ENCODE measurements at places on chromosomes 12 and 14.
A peak's percentile ranks its signal among the peaks of the same experiment; 100 is the strongest.

- DNase-seq = no peak
Measured at GRCh38 chr12:112907415-112908157, 824 bp downstream of the OAS1 start.

GRCh38 chr12:53500776-53501614 lies at the start of gene TARBP2:
TARBP2 (plus strand) TSS chr12:53501283; CDS start chr12:53501409, 126 bp downstream.
- peak; percentile 96 for DNase-seq

DNA sequence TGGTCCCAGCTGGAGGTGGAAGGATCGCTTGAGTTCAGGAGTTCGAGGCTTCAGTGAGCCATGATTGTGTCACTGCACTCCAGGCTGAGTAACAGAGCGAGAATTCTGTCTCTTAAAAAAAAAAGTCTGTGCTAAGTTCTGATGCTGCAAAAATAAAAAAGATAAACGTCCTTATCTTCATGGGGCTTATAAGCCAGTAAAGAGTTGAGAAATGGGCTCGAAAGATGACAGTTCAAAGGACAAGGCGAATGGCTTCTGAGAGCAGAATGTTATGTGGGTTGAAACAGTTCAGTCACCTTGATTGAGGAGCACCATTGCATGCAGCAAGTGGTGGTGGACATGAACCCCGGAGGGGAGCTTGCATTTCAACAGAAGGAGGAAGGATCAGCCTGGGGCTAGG lies 4.7 kb downstream of the TSPAN9 start:
- no peak for DNase-seq

DNA sequence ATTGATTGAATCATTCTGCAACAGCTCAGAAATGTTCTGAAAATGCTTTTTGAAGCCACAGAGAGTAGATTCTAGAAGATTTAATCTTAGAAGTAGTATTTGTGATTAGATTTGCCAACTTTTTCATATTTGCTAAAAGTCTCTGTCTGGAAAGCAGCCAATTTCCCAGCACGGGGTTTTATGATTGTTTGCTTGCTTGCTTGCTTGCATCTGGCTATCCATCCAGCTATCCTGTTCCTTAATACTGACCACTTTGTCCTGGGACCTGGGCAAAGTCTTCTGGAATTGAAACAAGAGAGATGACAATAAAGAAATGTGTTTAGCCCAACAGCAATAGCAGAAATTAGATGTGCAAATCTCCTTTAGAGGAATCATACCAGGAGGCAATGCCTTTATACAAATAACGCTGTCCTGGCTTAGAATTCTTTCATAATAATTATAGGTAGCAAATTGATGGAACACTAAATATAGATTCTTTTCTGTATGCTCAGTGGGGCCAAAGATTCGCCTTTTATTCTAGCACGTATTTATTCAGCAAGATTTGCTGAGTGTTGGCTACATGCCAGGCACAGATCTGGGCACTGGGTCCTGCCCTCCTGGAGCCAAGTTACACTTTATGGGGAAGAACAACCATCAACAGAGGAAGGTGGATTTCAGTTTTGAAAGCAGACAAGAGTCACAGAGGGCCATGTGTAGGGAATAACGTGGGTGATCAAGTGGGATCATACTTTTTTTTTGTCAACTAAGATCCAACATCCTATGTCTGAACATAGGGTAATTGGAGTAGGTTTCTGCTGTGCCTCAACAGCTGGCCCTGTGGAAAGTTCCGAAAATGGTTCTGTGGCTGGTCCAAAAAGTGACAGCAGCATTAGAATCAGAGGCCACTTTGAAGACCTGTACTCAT lies 25.3 kb downstream of the MYBPC1 start:
- no peak for DNase-seq

GRCh38 chr12:84397846-84398245 lies 514.8 kb downstream of the SLC6A15 start:
- no peak for DNase-seq

DNA sequence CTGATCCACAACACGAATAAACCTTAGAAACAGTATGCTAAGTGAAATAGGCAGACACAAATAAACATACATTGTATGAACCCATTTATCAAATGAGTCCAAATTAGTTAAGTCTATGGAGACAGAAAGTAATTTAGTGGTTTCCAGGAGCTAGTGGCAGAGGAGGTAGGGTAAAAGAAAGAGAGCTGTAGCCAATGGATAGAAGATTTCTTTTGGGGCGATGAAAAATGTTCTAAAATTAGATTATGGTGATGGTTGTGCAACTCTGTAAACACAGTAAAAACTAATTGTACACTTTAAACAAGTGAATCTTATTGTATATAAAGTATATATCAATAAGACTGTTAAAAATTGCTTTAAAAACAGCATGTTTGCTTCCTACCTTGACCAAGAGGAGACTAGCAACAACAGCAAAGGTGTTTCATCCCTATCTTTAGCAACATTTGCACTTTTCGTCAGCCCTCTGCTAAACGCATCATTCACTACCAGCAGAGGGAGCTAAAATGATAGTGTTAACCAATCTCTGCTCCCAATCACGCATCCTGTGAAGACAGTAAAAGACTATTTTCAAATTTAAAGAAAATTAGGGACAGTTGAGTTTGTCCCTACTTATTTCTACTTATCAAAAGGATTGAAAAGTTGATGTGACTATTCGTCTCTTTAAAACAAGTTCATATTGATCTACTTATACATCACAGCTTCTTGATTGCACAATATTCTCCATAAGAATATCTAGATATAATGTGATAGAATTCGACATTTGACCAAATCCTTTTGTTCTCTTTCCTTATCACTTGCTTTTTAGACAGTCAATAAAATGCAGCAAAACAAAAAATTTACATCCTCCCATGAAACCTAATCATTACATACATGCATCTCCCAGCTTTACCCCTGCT lies 24.0 kb upstream of the LGR5 start:
- DNase-seq = no peak

DNA sequence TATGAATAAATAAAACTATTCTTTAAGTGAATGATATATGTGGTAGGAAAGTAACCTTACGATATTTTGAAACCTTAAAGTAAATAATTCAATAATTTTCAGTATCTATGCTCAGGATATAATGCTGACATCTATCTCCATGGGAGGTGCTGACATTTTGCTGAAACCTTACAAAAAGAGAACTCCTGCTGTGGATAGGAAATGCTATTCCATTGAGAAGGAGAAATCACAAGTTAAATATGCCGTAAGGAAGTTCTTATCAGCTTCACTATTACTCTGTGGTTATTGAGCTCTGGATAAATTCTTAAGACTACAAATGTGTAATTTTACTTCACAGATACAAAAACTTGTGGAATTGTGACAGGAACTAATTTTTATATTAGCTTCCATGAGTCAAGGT lies 722.1 kb downstream of the TMTC2 start:
- no peak for DNase-seq

- DNase-seq = no peak
Measured at GRCh38 chr12:53201639-53202038, 5.4 kb downstream of the ITGB7 start.

GRCh38 chr12:13067322-13067721 lies 23.1 kb downstream of the FAM234B start:
- DNase-seq = no peak

DNA sequence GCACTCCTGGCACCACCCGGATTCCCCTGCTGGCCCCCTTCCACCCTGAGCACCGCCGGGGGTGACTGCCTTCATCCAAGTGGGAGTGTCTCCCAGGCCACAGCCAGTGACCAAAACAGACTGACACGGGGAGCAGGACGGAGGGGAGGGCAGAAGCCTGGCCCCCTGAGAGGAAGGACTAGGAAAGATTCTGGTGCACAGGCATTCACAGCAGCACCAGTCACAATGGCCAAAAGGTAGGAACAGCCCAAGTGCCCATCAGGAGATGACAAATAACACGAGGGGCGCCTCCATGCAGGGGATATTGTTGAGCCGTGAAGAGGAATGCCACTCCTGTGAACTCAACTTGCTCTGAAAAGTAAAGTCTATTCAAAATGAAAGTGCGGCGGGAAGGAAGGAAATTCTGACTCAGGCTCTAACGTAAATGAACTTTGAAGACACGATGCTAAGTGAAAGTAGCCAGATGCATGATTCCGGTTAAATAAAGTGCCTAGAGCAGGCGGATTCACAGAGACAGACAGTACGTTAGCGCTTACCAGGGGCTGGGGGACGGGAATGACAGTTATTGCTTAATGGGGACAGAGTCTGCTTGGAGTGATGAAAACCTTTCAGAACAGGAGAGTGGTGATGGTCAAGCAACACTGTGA lies 146.1 kb upstream of the NCOR2 start:
- DNase-seq = peak; percentile 49

GRCh38 chr14:65948302-65948701 lies 535.8 kb downstream of the FUT8 start:
- no peak for DNase-seq

- DNase-seq = no peak
Measured at GRCh38 chr14:83172363-83172762, 1638.7 kb upstream of the SEL1L start.

- no peak for DNase-seq
Measured at GRCh38 chr14:79947440-79948054, 263.8 kb downstream of the DIO2 start.

GRCh38 chr14:74568380-74568649 lies 43.7 kb downstream of the LTBP2 start:
- no peak for DNase-seq

DNA sequence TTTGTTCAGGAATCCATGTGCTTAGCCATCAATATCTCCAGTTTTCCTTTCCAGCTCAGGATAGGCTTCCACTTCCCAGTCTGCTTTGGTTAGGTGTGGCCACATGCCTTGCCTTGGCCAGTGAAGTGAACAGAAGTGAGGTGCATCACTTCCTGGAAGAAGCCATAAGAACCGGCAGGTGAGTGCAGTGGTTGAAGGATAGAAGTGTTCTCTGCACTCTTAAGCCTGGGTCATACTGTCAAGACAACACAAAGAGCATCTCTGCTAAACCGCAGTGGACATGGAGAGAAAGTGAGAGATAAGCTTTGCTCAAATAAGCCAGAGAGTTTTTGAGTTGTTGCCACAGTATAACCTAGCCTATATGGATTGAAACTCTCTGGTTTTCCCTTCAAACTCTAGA lies 11.4 kb downstream of the GNG2 start:
- DNase-seq = no peak

GRCh38 chr12:52080403-52081251 lies 1.1 kb downstream of the SMIM41 start:
- no peak for DNase-seq

GRCh38 chr12:124004233-124004875 lies 31.3 kb downstream of the ZNF664 start:
- no peak for DNase-seq

DNA sequence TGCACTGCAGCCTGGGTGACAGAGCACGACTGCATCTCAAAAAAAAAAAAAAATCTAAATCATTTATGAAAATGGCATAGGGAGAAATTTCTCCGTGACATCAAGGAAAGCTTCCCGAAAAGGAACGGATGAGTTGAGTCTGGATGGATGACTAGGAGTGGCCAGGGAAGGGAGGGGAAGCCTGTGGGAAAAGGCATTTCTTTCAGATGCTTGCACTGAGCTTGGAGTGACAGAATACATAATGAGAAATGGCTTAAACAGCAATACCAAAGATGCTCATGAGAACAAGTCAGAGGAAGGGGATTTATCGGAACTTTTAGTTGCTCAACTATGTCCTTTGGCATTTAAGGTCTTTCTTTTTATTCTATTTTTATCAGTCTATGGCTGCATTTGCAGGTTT lies 1369.2 kb upstream of the TMEM132C start:
- no peak for DNase-seq

GRCh38 chr14:65228436-65228835 lies 126.1 kb upstream of the MAX start:
- DNase-seq = no peak

DNA sequence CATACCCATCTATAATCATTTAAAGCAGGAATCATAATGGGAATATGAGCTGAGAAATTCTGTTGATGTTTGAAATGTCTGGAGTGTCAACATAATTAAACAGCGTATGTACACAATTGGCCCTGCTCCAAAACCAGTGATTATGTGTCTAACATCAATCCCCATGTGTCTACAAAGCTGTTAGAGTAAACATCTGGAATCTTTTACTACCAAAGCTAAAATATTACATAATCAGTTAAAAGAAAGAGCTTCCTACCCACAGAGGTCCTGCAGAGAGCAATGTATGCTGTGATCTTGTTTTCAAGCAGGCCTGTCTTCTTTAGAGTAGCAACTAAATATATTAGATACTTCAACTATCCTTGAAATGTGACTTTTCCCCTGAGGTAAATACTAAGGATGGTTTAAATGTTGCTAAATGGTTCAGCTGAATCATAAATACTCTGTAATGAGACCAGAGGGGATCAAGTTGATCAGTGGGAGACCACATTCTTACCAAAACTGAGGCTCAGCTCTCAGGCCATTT lies 74.3 kb downstream of the RASSF8 start:
- no peak for DNase-seq

DNA sequence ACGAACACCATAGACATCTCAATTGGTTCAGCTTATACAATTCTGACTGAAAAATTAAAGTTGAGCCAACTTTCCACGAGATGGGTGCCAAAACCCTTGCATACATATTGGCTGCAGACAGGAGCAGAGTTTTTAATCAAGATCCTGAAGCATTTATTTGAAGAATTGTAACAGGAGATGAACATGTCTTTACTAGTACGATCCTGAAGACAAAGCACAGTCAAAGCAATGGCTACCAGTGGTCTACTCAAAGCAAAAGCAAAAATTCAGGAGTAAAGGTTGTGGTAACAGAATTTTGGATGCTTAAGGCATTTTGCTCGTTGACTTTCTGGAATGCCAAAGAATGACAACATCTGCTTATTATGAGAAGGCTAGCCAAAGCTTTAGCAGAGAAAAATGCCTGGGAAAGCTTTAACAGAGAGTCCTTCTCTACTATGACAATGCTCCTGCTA lies 20.7 kb downstream of the ZDHHC17 start:
- no peak for DNase-seq

DNA sequence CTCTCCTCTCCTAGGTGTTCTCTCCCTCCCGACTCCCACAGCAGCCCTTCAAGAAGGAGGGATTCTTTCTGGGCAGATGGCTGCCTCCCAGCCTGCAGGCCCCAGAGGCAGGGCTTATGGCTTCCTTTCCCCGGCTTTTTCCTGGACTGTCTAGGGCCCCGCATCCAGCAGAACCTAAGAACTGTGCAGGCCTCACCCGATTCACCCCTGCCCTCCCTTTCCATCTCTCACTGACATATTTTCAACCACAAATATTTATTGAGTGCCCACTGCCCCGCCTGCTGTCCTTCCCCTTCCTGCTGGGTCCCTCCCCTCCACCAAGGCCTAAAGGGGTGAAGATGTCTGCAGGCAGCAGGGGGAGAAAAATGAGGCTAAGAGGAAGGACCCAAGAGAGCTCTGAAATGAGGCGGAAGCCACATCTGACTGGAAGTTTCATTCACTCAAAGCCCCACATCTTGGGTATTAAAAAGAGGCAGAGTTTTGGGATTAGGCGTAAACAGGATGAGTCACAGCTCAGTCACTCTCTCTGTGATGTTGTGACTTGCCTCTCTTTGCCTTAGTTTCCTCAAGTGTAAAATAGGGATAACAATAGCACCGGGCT lies 2.9 kb downstream of the SCNN1A start:
- DNase-seq = no peak

GRCh38 chr12:53568809-53569557 lies 57.2 kb downstream of the ATF7 start:
- no peak for DNase-seq

Data from stimulated activated CD4-positive, alpha-beta T cell treated with anti-CD3 and anti-CD28 coated beads, Interleukin-1b, Interleukin-23, amount 100 ng/mL, for 24 hours (primary cell).